Fibroblast of lung (primary cell): ENCODE measurements at places on chromosomes 3 and 15. TPM values are rescaled to one million over a fixed set of nuclear protein-coding genes. Genes with fewer than 3 reads are reported as not detected.

The GOLGA8M gene
- total RNA-seq, result 0.26 and 1.2 TPM in 2 replicates

The EAF2 gene
- total RNA-seq, result 2.1 and 2.8 TPM in 2 replicates

The BOC gene
- 2.1 and 3.9 TPM in 2 replicates for total RNA-seq

The CYP11A1 gene
- 0.33 and 0.51 TPM in 2 replicates for total RNA-seq

The CCR3 gene
- 0.17 and 0.26 TPM in 2 replicates for total RNA-seq

The PLSCR5 gene
- not detected in 2 replicates for total RNA-seq

The UROC1 gene
- total RNA-seq, result not detected in 2 replicates

The CLRN1 gene
- total RNA-seq, result not detected in 2 replicates

The FOXL2 gene
- total RNA-seq, result under 0.01 TPM in 2 replicates

The ULK3 gene
- 8.8 and 11.8 TPM in 2 replicates for total RNA-seq

The ACVR2B gene
- total RNA-seq, result 2.3 and 2.6 TPM in 2 replicates

The UBE2E1 gene
- 94.5 and 129 TPM in 2 replicates for total RNA-seq

The GDPGP1 gene
- total RNA-seq, result 6.2 and 9.7 TPM in 2 replicates

The RTP1 gene
- total RNA-seq, result under 0.01 TPM in 1 of 2 replicates, not detected in the other

The SMCO1 gene
- total RNA-seq, result not detected in 2 replicates

The TAMM41 gene
- total RNA-seq, result 4.6 and 5.6 TPM in 2 replicates

The GATA2 gene
- 0.51 and 0.83 TPM in 2 replicates for total RNA-seq

The ARL13B gene
- total RNA-seq, result 8.4 and 11.6 TPM in 2 replicates

The LCTL gene
- total RNA-seq, result 0.26 and 0.66 TPM in 2 replicates

The KCNAB1 gene
- 0.26 and 0.33 TPM in 2 replicates for total RNA-seq

The CXCR6 gene
- total RNA-seq, result not detected in 2 replicates

The ASTE1 gene
- total RNA-seq, result 6.6 and 8.7 TPM in 2 replicates

The EXD1 gene
- total RNA-seq, result 0.17 TPM in 1 of 2 replicates, not detected in the other

The RNU6-1 gene
- not detected in 2 replicates for total RNA-seq

The CRABP1 gene
- total RNA-seq, result not detected in 2 replicates

The FBXO40 gene
- total RNA-seq, result not detected in 2 replicates

The LYZL4 gene
- not detected in 2 replicates for total RNA-seq

The POLQ gene
- 3.3 and 4.1 TPM in 2 replicates for total RNA-seq

The IL17RD gene
- total RNA-seq, result 1.8 and 2.1 TPM in 2 replicates

The BSN gene
- under 0.01 TPM in 2 replicates for total RNA-seq

The FETUB gene
- total RNA-seq, result not detected in 2 replicates

The ALDH1A2 gene
- 2.3 and 7.7 TPM in 2 replicates for total RNA-seq

The KLHL24 gene
- 70.7 and 131 TPM in 2 replicates for total RNA-seq

The CSPG4 gene
- 26.5 and 109 TPM in 2 replicates for total RNA-seq

The UCN2 gene
- 0.26 and 0.66 TPM in 2 replicates for total RNA-seq

The ACAD11 gene
- total RNA-seq, result 44.9 and 101 TPM in 2 replicates

The SLC49A4 gene
- total RNA-seq, result 19.3 and 20.6 TPM in 2 replicates

The ZNF501 gene
- total RNA-seq, result 11.3 and 16.0 TPM in 2 replicates

The DISP2 gene
- total RNA-seq, result under 0.01 and 0.26 TPM in 2 replicates

The SLC22A13 gene
- total RNA-seq, result 0.26 and 0.33 TPM in 2 replicates

The GRK7 gene
- under 0.01 TPM in 1 of 2 replicates, not detected in the other for total RNA-seq

The SLC12A1 gene
- total RNA-seq, result not detected in 2 replicates

The KNSTRN gene
- 15.7 and 30.9 TPM in 2 replicates for total RNA-seq

The CPN2 gene
- not detected in 2 replicates for total RNA-seq

The APOD gene
- 2.1 and 3.6 TPM in 2 replicates for total RNA-seq

The ACOX2 gene
- total RNA-seq, result 17.7 and 20.5 TPM in 2 replicates

The GOLGA6A gene
- under 0.01 TPM in 1 of 2 replicates, not detected in the other for total RNA-seq

The FGD5 gene
- total RNA-seq, result 0.50 and 1.0 TPM in 2 replicates

The SLC2A2 gene
- not detected in 2 replicates for total RNA-seq

The DNAH12 gene
- total RNA-seq, result under 0.01 and 0.17 TPM in 2 replicates

The WDR5B gene
- 5.4 and 6.6 TPM in 2 replicates for total RNA-seq

The SNX22 gene
- total RNA-seq, result 0.17 and 0.26 TPM in 2 replicates
